A549 treated with AZD2906 at 1 μM for 4 hours (cell line): ENCODE measurements at places on chromosomes 6 and 20. TPM values are rescaled to one million over a fixed set of nuclear protein-coding genes. Genes with fewer than 3 reads are reported as not detected.

Gene NR2E1
- 0.05 TPM in 2 of 5 replicates, not detected in the others for total RNA-seq

Gene SLX4IP
- total RNA-seq = 2.0 to 2.9 TPM (median 2.3 TPM) in 5 replicates

Gene RAMACL
- 0.08 to 0.22 TPM (median 0.14 TPM) in 5 replicates for total RNA-seq

Gene LKAAEAR1
- 0.65 to 3.1 TPM (median 2.4 TPM) in 5 replicates for total RNA-seq

Gene TMEM170B
- total RNA-seq = 0.72 to 0.96 TPM (median 0.85 TPM) in 5 replicates

Gene PRDM13
- total RNA-seq = 0.77 to 1.3 TPM (median 0.96 TPM) in 5 replicates

Gene ADAM33
- 0.04 to 0.09 TPM (median 0.06 TPM) in 5 replicates for total RNA-seq

Gene LY6G6F
- not detected in 5 replicates for total RNA-seq

Gene CLIC5
- total RNA-seq = 0.01 TPM in 1 of 5 replicates, not detected in the others

Gene SLC4A11
- 10.2 to 13.8 TPM (median 13.0 TPM) in 5 replicates for total RNA-seq

Gene OCSTAMP
- total RNA-seq = not detected in 5 replicates

Gene STK35
- 10.7 to 13.9 TPM (median 11.5 TPM) in 5 replicates for total RNA-seq
